Kidney (tissue), 22 donors: ENCODE measurements at places on chromosomes 2 and 18.

DNA sequence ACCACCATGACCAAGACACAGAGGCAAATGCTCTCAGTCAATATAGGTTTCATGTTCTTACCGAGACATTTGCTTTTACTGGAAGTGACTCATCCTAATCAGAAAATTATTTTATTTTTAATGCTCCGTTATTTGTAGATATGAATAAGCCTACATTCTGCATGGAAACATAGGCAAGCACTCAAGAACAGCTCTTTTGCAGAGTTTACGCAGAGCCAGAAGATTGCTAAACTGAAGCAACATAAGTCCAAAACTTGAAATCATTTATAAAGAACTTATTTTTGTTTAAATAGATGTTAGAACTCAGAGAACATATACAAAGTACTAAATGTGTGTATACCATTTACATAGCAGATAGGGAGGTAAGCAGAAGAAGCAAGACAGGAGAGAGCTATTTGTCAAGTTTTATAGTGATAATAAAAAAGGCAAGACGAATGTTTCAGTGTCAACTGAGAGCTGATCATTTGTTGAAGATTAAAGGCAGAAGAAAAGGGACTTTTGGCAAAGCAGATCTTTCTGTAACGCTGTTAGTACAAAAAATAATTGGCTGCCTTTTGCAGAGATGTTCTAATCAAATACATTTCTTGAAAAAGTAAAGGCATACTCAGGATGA lies 12.4 kb upstream of the PPP1R1C start:
- no peak for DNase-seq

- no peak for DNase-seq
These were observed 4.8 kb downstream of the CTDSP1 start for GRCh38 chr2:218404351-218405085.

DNA sequence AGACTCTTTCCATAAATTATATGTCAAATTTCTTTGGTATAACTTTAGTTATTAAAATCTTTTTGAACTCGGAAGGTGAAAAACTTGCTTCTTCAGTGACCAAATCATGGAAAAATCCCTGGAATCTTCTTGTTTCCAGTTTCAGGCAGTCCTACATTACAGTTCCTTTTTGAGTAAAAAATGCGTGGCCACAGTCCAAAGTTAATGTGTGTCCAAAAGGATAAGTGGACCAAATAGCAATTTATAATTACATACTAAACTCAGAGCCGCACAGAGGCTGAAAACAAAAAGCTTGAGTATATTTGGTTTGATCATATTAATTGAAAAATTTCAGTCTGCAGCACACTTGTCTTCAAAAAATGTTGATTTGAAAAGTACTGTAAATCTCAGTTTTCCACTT lies 28.4 kb upstream of the DYNC2LI1 start:
- DNase-seq = peak; percentile 28

DNA sequence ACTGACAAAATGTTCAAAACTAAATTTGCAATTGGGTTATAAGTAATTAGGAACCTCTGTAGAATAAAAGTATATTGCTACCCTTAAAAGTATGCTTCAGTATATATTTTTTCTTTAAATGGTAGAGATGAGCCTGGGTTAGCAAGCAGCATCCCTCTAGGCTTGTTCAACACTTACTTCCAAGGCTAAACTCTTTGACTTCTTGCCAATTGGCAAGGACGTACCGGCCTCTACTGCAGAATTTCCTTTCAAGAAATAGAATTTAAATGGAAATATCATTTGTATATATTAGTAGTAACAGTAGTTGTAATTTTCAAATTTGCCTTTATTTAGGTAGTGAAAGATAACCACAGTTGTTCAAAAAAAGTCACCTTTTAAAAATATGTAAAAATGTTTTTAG lies 105.1 kb upstream of the SLC38A11 start:
- DNase-seq = no peak

DNA sequence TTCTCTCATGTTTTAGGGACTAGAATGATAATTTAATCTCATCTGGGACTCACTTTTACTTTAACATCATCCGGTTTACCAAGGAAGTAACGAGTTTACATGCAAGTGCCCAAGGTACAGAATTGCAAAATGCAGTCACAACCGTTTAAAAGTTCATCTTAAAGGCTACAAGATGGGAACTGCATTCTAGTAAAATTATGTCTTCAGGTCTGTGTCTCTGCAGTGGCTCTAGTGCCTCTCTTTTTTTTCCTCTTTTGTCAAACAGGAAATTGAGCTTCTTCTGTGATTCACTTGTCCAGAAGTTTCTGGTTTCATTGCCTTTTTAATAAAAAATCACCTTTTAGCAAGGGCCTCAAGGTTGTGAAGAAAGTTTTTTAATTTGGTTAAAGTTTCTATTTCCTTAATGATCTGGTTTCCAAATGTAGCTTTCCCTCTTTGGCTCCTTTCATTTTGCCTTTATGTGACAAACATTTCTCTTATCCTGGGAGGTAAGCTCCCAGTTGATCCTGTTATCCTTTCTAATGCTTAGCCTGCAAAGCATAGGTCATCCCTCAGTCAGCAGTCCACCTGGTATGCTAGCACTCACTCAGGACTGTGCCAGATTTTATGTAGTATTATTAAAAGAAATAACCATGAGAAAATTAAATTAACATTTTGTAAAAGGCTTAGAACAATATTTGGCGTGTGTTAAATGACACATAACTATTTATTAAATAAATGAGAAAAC lies 2.4 kb downstream of the GLS start:
- DNase-seq = no peak

DNA sequence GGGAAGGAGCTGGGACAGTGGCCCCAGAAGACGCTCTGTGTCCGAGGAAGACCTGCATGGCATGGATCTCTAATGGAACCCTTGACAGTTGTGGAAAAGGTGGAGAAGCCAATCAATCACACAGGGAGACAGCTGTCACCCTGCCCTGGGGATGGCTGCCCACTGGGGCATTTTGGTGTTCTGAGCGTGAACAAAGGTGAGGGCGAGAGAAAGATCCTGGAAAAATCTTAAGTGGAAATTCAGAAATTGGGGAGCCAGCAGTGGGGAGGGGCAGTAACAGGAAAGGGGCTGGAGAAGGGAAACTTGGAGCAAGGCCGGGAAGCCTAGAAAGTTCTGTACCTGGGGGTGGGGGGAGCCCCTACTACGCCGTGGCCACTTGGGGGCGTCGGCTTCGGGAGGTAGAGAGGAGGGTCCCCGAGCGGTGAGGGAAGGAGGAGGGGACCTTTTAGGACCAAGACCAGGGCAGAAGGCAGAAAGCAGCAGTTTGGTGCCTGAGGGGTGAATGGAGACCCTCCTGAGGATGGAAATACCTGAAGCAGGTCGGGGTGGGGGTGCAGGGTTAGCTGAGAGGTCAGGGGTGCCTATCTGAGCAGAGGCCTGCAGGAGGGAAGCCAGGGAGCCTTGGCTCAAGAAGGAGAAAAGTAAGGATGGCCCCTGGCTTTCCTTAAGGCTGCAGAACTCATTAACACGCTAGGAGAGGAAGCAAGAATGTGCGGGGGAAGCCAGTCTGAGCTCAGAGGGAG lies 30.0 kb downstream of the NGEF start:
- peak; percentile 22 for DNase-seq

GRCh38 chr2:231057590-231057989 lies 923 bp downstream of the PSMD1 start:
- peak; percentile 33 for DNase-seq

DNA sequence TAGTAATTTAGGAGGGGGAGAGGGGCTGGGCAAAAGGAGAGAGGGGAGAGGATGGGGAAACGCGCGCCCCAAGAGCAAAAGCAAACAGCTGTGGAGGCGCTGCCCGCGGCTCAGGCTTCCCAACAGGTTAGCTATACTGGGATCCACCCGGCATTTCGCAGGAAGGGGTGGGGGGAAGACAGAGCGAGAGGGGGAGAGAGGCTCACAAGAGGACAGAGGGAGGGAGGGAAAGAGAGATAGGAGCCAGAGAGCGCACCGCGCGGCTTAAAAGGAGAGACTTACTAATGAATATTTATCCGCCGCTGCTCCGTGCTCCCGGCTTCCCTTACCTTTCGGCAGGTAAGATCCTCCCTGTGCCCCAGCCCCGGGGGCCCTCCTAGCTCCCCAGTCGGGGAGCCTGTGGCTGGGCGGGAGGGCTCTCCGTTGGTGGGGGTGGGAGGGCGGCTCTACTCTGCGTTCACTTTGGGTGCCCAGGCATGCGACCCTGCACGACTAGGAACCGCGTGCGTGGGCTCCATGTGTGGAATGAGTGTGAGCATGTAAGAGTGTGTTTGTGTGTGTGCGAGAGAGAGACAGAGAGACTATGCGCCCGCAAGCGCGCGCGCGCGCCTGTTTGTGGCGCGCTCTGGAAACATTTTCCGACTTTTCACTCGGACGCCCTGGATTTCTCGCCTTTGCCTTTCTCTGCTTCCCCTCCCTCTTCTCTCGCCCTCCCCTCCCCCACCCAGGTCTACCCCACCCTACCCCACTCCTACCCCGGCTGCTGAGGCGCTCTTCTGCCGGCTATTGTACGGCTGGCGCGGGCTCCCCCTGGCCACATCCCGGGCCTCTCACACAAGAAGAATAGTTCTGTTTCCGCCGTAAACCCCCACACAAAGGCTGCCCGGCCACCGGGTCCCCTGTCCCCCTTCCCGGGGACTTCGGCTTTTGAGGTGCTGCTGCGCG lies 7.2 kb upstream of the SIX3 start:
- no peak for DNase-seq

DNA sequence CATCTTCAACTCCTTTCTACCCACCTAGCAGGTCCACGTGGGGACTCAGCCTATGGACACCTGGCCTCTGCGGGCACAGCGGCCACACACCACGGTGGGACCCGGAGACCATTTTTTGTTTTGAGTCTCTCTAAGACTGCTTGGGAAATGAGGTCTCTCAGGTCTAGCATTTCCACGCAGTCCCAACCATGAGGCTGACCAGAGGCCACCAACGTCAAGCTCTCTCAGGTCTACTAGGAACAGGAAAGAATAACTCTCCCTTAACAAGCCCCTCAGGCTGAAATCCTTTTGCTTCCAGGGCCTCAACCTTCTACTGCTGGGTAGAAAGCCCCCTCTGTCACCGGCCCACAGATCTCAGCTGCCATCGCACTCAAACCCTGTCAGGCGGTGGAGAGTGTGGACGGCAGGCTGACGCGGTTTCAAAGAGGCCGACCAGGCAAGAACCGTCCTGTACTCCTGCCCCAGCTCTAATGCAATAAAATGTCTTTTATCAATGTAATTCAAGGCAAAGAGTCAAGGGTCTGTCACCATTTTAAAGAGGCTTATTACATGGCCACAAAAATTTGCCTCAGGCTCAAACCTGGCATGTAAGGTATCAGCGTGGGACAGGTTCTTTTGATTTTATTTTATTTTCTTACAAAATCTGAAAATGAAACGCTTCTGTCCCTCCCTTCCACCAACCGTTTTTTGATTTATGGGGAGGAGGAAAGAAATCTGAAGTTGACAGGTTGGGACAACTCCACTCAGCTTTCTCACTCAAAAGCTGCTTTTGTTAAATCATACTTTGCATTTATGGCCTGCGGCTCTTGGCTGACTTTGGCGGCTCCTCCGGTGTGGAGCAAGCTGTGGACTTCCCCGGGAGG lies 74.0 kb downstream of the BCL11A start:
- no peak for DNase-seq

DNA sequence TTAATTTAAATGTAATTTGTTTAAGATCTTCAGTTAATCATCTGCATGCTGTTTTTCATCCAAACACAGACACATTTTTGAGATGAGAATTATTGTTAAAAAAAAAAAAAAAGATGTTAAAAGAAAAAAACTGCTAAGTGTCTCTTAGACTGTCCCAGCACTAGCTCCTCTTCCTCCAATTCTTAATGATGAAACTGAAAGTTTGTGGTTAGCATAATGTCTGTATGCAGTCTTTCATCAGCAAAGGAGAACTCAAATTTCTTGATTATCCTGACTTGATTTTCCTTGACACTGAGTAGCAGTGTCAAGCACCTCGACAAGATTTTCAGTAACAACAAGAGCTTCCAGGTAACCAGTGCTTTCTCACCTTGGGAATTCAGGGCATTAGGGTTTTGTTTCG lies 274.4 kb downstream of the LRRTM1 start:
- DNase-seq = no peak

DNA sequence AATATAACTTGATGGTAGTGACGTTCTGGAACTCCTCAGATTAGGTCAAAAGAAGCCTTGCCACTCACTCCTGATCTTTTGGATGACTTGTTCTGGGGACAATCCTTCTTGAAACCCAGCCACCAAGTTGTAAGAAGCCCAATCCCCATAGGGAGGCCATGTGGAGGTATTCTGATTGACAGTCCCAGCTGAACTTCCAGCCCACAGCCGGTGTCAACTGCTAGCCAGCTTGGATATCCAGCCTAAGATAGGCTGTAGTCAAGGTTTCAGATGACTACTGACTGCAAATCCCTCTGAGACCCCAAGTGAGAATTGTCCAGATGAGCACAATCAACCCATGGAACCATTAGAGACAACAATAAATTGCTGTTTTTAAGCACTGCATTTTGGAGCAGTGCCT lies 31.4 kb downstream of the EIF2AK2 start:
- no peak for DNase-seq

DNA sequence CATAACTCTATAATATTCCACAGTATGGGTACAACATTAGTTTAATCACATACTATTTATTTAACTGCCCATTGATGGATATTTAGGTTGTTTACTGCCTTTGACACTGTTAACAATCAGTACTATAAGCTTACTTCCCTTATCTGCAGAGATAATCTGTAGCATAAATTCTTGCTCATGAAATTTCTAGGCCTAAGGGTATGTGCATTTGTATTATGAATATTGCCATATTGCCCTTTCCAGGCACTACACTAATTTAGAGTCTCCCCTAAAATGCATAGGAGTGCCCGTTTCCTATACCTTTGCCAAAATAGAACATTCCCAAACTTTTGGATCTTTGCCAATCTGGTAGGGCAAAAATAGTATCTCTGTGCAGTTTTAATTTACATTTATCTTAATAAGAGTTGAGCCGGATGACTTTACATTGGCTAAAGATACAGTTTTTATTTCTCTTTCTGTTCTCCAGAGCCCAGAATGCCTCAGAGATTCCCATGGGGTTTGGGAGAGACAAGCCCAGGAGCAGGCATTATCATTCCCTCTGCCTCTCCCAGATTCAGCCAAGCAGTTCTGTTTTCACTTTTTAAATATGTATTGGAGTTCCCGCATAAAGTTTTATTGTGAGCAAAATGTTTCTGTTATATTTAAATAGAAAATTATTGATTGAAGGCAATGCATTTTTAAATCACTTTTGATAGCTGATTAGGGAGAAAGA lies 102.8 kb downstream of the CAPN13 start:
- no peak for DNase-seq

GRCh38 chr2:176565641-176566323 lies 296.5 kb downstream of the MTX2 start:
- peak; percentile 85 for DNase-seq

- DNase-seq = no peak
These were observed 54.1 kb upstream of the EPB41L5 start for GRCh38 chr2:119958670-119959268.

DNA sequence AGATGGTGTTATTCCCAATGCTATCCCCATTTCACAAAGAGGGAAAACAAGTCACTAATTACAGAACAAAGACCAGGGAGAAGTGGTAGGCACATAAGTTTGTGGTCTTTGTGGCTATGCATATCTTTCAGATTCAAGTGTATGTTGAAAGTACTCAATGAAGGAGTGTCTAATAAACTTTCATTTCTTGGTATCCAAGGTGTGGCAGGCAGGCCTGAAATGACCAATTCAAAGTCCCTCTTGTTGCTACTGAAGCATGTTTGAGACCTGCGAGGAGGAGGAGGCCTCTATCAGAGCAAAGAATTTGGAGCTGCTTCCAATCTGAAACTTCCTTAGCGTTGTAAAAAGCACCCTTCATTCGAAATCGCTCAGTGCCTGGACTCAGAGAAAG lies 60.9 kb upstream of the KLF7 start:
- no peak for DNase-seq

GRCh38 chr2:165898381-165898780 lies 55.2 kb downstream of the TTC21B start:
- DNase-seq = no peak
